ENCODE measurements at places on chromosomes 12 and 14.

GRCh38 chr12:56591961-56592360 is 38.2 kb downstream of the BAZ2A start:
- DNase-seq = no peak

DNA sequence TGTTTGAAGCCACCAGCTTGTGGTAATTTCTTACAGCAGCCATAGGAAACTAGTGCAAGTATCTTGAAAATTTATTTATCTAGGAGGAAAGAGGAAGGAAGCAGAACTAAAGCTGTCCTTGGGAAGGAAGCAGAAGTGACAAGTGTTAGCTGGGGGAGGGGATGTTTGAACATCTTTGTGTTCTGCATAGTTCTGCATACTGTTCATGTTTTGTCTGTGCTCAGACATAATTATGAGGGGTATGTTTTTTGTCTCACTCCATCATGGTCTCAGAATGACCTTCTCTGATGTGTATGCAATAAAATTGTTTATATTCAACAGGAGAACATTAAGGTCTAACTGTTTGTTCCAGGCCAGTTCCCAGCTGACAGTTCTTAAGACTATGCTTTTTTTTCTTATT is 606.5 kb downstream of the GALC start:
- no peak for DNase-seq

DNA sequence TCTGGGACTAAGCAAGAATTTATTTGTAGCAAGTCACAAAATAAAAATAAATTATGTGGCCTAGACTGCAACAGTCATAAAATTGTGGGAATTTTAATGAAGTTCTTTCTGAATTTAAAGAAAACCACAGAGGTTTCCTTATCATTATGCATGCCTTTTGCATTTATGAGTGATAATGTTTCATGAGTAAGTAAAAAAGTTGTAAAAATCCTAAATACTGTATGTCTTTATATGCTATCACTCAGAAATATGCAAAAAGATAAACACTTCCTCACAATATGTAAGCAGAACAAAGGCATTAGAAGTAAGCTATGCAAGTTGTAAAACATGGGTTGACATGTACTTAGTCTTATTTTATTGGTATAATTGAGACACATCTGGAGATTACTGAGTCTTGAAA is 239.4 kb upstream of the PDE3A start:
- DNase-seq = no peak

GRCh38 chr14:79549515-79549914 is 661.8 kb downstream of the DIO2 start:
- no peak for DNase-seq

DNA sequence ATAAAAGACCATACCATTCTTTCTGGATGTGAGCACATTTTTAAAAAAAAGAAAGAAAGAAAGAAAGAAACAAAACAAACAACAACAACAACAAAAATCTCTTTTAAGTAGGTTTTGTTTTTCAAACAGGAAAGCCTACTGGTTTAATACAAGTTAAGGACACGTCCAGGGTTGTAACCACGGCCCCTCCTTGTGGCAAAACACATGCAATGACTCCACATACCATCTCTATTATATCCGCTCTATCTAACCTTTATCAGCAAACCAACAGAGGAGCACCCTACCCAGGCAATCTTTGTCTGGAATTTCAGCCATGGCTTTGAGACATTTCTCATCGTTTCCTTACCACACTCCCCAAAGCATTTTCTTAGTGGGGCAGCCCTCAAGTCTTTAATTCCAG is 360.5 kb upstream of the TMPO start:
- DNase-seq = no peak

GRCh38 chr14:95122621-95122945 is 34.7 kb downstream of the DICER1 start:
- no peak for DNase-seq

- DNase-seq = no peak
Observed at GRCh38 chr14:25048170-25049016, 1.6 kb downstream of the STXBP6 start.

- no peak for DNase-seq
Observed at GRCh38 chr14:104317975-104318557, 179.7 kb downstream of the KIF26A start.

DNA sequence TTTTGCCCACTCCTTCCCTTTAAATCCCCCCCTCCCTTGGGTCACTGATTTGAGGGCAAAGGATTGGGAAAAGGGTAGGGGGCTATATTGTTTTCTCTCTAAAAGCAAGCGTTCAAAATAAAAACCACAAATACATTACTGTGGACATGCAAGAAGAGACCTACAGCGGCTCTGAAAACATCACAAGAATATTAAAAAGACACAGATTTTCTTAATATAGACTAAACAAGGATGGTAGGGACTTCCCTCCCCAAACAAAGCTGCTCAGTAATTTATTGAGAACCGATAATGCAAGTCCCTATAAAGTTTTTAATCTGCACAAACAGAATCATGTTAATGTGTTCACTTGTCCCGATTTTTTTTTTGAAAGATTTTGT is 12.9 kb downstream of the TBX3 start:
- DNase-seq = no peak

DNA sequence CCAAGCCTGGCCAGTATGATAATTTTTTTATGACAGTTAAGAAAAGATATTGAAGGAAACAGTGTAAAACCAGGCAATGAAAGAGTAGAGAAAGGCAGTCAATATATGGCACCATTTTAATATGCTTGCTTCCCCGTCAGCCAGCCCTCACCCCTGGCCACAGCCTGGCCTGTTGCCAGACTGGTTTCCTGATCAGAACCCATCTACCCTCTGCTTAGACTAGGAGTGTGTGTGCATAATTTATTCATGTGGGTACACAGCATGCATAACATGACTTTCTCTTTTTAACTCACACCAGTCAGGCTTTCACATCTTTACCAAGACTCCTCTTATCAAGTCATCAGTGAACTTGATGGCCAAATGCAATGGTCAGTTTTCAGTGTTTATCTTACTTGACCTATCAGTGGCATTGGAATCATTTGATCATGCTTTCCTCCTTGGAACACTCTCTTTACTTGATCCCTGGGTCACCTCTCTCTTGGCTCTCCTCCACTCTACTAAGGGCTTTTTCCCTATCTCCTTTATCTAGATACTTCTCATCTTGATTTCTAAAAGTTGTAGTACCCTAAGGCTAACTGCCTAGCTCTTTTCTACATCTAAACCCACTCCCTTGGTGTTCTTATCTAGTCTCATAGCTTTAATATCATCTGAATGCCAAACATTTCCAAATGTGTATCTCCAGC is 10.0 kb upstream of the GPR19 start:
- DNase-seq = no peak

DNA sequence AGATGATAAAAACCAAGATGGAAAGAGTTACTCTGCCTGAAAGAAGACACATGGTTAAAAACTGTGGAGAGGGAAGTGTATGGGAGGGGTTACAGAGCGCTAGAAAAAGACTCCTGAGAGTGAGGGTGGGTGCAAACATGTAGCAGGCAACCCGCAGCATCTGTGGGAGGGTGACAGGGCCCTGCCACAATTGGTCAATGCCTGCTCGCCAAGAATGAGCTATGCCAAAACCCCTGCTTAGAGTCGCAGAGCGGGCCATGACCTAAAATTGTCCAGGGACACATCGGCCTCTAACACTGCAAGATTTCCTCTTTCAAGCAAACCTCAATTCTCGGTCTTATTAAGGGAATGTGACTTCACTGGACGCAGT is 700 bp downstream of the PRKAG1 start:
- DNase-seq = no peak

DNA sequence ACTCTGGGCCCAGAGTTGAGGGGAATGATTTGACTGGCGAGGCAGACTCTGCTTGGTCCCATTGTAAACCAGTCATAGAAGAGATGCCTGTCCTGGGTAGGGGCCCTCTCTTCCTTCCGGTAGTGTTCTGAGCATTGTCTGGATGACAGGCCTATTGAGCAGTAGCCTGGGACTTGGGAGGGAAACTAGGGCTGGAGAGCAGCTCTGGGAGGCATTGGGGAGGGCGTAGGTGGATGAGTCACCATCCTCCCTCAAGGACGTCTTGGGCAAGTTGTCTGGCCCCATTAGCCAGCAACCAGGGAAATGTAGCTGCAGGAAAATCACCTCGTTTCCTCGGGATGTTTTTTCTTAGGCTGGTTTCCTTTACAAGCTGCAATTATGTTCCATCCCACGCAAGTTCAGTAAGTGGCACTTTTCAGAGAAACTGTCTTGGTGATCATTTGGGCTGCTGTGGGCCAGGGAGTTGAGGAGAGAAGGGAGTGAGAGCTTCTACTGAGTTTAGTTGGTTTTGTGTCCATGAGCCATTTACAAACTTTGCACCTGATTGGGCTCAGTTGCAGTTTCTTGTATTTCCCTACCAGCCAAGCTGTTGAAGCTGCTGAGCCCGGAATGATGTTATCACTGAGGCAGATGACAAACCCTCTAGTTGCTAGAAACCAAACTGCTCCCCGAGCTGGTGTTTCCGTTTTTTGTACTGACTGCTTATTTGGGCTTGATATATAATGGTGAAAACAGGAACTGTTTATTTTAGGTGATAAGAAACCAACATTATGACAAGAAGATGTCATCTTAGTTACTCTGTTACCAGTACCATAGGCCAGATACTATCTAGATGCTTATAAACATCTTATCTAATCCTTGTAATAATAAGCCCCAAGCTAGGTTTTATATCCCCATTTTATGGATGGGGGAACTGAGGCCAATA is 147.6 kb downstream of the CHST11 start:
- DNase-seq = peak; percentile 28

GRCh38 chr12:26252946-26253345 is 57.6 kb downstream of the SSPN start:
- no peak for DNase-seq

GRCh38 chr14:34354556-34354955 is 107.5 kb downstream of the SPTSSA start:
- no peak for DNase-seq

GRCh38 chr14:79708426-79709388 is 502.6 kb downstream of the DIO2 start:
- DNase-seq = no peak

DNA sequence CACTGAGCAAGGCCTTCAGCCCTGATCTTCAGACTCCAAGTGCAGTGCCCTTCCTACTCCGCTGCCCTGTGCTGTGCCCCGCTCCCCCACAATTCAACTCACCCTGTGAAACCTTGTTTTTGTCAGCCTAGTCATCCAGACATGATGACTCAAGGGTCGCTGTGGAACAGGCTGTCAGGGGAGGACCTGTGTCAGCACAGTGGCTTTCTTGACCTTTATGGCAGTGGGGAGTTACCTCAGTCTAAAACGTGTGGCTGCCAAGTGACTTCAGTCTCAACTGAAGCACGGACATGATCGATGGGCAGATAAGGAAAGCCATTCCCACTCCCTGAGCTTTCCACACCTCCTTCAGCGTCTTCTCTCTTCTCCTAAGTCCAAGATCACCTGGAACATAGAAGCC is 16.3 kb upstream of the FLVCR2 start:
- DNase-seq = no peak

- DNase-seq = no peak
Observed at GRCh38 chr14:97442363-97442762, 645.2 kb downstream of the VRK1 start.

GRCh38 chr14:55701638-55702037 is 121.6 kb downstream of the KTN1 start:
- DNase-seq = no peak

GRCh38 chr12:32489070-32489469 is 89.7 kb downstream of the FGD4 start:
- DNase-seq = no peak

GRCh38 chr14:91327250-91327595 is 82.7 kb upstream of the GPR68 start:
- no peak for DNase-seq

DNA sequence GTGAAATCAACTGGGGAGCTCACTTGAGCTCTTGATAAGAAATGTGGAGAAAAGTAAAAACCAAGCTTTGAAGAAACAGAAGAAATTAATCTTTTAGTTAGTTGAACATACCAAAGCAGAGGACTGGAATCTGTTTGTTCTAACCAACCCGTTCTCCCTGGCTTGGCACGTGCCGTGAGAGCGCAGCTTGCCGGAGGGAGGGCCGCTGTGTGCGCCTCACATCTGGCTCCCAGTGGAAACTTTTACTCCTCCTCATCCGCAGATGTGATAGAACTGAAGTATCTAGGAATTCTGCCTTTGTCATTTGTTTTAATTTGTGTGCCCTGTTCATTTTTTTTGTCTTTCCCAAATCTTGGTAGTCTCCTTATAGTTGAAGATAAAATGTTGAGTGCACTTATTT is 64.9 kb downstream of the DDX51 start:
- no peak for DNase-seq

DNA sequence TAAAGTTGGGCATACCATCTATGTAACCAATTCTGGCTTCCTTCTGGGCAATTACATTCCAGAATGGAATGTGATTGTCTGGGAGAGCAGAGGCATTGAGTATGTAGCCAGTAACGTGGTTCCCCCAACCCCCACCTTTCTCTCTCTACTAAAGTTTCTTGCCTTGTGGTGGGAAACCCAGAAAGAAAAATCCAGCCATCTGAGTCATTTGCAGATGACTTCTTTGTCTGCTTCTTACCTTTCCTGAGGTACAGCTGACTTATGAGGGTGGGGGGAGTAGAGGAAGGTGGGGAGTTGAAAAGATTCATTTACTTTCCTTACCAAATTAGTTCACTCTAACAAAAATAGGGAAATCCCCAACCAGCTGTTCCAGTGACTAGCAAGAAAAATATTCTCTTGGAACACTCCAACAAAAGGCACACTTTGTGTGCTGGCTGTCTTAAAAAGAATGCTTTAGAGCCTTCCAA is 112.1 kb upstream of the FRMD6 start:
- DNase-seq = no peak

DNA sequence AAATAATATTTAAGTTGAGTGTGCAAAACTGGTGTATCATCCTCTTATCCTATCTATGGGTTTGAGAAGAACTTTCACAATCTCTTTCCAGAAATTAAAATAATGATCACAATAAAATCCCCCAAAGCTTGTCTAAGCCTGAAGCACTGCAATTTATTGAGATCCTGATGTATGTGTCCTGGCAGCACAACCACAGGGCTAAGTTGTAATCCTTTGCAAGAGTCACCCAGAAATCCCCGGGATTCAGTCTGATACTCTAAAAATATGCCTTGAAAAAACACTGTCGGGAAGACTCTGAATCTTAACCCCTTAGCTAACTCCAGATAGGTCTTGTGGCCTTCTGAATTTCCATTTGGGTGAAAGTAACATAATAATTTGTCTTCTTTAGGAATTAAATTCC is 40.3 kb upstream of the STXBP6 start:
- no peak for DNase-seq

Measured in stimulated activated CD8-positive, alpha-beta memory T cell treated with anti-CD3 and anti-CD28 coated beads, Interleukin-12 subunit alpha, Interleukin-12 subunit beta, amount 100 ng/mL, for 1 hour (primary cell).